ENCODE measurements at places on chromosomes 5 and 9. TPM values are rescaled to one million over a fixed set of nuclear protein-coding genes. Genes with fewer than 3 reads are reported as not detected.
A peak's percentile ranks its signal among the peaks of the same experiment; 100 is the strongest.

DNA sequence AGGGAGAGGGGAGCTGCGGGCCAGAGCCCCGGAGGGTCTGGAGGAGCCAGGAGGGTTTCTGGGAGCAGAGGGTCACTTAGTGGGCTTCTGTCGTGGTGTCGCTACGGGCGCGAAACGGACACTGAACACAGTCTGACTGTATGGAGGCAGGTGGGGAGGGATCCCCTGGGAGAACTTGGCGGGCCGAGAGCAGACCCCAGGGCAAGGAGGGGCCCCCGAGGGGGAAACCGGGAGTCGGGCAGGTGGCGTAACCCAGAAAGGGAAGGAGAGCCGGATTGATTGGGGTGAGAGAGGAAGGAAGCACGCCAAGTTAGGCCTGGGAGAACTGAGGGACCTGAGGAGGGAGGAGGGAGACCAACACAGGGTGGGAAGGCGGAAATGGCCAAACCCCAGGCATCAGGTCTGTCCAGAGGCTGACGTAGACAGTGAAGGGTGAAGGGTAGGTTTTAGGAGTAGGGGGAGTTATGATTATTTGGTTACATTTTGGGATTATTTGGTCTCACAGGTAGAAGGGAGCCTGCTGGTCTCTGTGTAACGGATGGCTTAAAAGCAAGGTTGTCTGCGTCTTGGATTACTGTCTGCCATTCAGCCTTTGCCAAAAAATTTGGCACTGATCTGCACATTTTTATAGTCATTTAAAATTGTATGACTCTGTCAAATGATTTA, 3.3 kb upstream of the MSMP start:
- H3K36me3 ChIP-seq: peaks cover 36% of the 10 kb centered on the region
- no peaks in the 10 kb centered on the region for H3K27me3 ChIP-seq
- DNase-seq: peak; percentile 75
- H3K4me3 ChIP-seq: peak overlapping the region; percentile 99
- H3K27ac ChIP-seq: peak overlapping the region; percentile 94
- peaks cover 39% of the 10 kb centered on the region for H3K4me1 ChIP-seq

DNA sequence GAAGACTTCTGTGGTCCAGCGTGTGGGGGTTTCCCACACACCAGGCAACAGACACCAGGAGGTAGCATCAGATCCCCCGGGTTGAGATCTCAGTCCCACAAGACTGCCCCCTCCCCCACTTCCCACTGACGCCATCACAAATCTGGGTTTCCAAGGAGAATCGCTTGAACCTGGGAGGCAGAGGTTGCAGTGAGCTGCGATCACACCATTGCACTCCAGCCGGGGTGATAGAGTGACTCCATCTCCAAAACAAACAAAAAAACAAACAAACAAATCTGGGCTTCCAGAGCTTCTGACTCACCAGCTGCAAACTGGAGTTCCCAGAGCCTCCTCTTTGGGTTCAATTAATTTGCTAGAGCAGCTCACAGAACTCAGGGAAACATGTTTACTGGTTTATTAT, 4.7 kb upstream of the GBGT1 start:
- H3K27ac ChIP-seq: no peak overlapping the region
- H3K4me3 ChIP-seq: no peak overlapping the region
- H3K36me3 ChIP-seq: no peaks in the 10 kb centered on the region
- no peak for DNase-seq
- peaks cover 2% of the 10 kb centered on the region for H3K27me3 ChIP-seq

The PCA3 gene
- not detected for total RNA-seq

The GAS1 gene
- total RNA-seq: 0.14 TPM

DNA sequence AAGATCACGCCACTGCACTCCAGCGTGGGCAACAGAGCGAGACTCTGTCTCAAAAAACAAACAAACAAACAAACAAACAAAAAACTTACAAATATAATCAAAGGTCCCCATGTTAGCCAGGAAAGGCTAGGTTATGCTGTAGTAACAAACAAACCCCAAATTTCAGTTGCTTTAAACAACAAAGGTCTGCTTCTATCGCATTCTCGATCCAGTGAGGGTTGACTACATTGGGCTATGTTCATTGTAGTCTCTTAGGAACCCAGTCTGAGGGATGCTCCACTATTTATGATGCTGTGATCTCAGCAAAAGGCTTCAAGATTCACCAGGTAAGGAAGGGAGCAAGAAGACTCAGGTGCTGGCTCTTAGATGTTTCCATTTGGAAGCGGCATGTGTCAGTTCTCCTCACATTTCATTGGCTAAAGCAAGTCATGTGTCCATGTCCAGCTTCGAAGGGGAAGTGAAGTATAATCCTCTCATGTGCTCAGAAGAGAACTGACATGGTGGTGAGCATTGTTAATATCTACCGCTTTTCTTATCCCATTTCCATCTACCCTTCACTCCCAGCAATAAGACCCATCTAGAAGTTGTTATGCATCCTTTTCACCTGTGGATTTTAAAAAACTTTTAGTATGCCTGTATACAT, 26.5 kb upstream of the NEK6 start:
- no peak overlapping the region for H3K27ac ChIP-seq
- DNase-seq: no peak
- no peaks in the 10 kb centered on the region for H3K4me1 ChIP-seq
- no peak overlapping the region for H3K4me3 ChIP-seq

The IQGAP2 gene
- total RNA-seq: 37.3 TPM

- H3K4me3 ChIP-seq: no peak overlapping the region
- H3K27me3 ChIP-seq: peaks cover 7% of the 10 kb centered on the region
- no peaks in the 10 kb centered on the region for H3K36me3 ChIP-seq
- DNase-seq: no peak
- no peak overlapping the region for H3K27ac ChIP-seq
Observed at GRCh38 chr9:121865060-121865459, 213.6 kb downstream of the DAB2IP start.

GRCh38 chr9:133509179-133510083, 15.3 kb downstream of the MYMK start:
- peak overlapping the region; percentile 59 for H3K4me3 ChIP-seq
- H3K4me1 ChIP-seq: peaks cover 6% of the 10 kb centered on the region
- H3K27me3 ChIP-seq: no peaks in the 10 kb centered on the region

The TTC23L gene
- total RNA-seq: not detected

The CCL27 gene
- 0.52 TPM for total RNA-seq

The SLC36A1 gene
- total RNA-seq: 7.2 TPM

DNA sequence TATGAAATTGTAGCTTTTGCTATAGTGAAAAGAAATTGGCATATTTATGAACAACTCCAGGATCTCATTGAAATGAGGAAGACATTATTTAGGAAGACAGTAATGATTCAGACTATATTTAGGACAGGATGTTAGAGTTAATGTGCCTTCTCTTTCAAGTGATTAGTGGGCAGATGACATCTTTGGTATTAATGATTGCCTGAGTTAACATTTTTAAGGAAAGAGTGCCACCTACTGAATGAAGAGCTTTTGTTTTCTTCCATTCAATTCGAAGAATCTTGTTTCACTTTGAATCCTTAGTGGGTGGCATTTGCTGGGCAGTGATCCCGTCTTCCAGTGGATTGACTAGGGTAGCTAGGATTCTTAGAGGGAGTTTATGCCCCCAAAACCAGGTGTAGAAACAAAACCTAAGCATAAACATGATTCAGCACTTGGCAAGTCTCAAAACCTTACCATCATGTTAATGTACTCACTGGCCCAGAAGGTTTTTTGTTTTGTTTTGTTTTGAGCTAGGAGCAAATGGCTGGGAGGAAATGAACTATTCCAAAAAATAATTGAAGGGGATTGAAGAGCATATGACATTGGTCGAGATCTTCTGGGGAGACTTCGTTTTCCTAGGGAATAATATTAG, 23.2 kb downstream of the MAP3K1 start:
- peak overlapping the region; percentile 70 for H3K27ac ChIP-seq
- H3K4me3 ChIP-seq: peak overlapping the region; percentile 52
- no peaks in the 10 kb centered on the region for H3K27me3 ChIP-seq
- H3K4me1 ChIP-seq: peaks cover 46% of the 10 kb centered on the region
- no peak for DNase-seq
- H3K36me3 ChIP-seq: peaks cover 4% of the 10 kb centered on the region

DNA sequence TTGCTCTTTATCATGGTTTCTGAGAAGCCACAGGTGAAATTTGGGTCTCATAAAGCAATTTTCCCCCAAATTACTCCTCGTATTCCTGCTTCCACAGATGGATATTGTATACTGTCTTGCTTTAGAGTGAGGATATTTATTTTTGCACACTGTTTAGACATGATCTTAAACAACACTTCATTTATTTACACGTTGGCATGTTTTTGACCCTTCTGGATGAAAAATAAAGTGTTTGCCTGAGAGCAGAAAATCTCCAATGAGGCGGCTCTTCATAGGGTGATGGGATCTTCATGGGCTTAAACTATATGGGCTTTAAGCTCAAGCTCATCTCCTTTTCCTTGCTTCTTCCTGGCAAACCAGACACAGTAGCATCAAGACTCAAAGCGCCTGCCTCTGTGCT, 148.4 kb downstream of the MACROH2A1 start:
- H3K36me3 ChIP-seq: no peaks in the 10 kb centered on the region
- H3K4me3 ChIP-seq: no peak overlapping the region
- H3K27me3 ChIP-seq: peaks cover 3% of the 10 kb centered on the region
- H3K4me1 ChIP-seq: peaks cover 4% of the 10 kb centered on the region
- H3K27ac ChIP-seq: no peak overlapping the region

- H3K27me3 ChIP-seq: peaks cover 4% of the 10 kb centered on the region
- H3K36me3 ChIP-seq: no peaks in the 10 kb centered on the region
- H3K27ac ChIP-seq: no peak overlapping the region
Observed at GRCh38 chr9:129309906-129310305, 131.8 kb upstream of the IER5L start.

DNA sequence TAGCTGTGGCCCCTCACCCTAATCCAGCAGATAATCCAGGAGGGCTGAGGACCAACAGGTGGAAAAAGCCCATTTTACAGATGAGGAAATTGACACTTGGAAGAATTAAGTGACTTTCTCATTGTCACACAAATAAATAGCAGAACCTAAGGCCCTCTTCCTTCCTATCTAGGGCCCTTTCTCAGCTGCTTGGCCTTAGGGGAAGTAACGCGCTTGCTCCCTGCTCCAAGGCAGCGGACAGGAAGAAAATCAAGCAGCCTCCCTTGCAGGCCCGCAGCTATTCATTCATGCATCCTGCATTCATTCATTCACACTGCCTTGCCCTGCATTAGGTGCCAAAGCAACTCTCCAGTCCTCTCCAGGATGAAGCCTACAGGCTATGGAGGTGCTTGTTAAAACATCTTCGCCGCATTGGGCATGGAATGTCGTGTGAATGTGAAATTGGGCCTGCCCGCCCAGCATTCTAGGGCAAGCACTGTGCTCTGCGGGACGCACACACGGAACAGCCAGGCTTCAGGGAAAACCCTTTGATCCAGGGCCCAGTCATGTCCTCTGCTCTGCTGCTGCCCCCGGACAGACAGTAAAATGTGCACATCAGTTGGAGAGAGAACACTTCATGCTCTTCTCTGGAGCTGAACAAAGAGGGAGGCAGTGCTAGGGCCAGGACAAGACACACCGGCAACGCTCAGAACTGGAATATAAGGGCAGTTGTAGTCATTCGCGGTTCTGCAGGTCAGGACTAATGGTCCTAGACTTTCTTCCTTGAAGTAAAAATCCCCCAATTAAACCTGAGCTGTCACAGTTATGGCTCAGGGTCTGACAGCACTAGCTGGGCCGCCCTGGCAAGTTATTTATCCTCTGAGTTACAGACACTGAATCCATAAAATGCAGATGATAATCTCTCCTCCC, 166.0 kb downstream of the COL23A1 start:
- no peaks in the 10 kb centered on the region for H3K36me3 ChIP-seq
- no peak overlapping the region for H3K4me3 ChIP-seq
- H3K27ac ChIP-seq: no peak overlapping the region
- no peaks in the 10 kb centered on the region for H3K4me1 ChIP-seq

- no peaks in the 10 kb centered on the region for H3K36me3 ChIP-seq
- DNase-seq: no peak
- H3K4me1 ChIP-seq: peaks cover 3% of the 10 kb centered on the region
- H3K27me3 ChIP-seq: peaks cover 4% of the 10 kb centered on the region
Observed at GRCh38 chr9:136050701-136051452, 44.2 kb downstream of the NACC2 start.

Data from activated CD4-positive, alpha-beta T cell treated with anti-CD3 and anti-CD28 coated beads, Interleukin-2, amount 10 ng/mL, durations not matched to agents 24 days and 14 days (primary cell).